GF-D8 (cell line): ENCODE measurements at places on chromosomes 13 and 19.

- peak; percentile 40 for DNase-seq
Measured at GRCh38 chr13:110714797-110715394, 1.4 kb downstream of the ING1 start.

DNA sequence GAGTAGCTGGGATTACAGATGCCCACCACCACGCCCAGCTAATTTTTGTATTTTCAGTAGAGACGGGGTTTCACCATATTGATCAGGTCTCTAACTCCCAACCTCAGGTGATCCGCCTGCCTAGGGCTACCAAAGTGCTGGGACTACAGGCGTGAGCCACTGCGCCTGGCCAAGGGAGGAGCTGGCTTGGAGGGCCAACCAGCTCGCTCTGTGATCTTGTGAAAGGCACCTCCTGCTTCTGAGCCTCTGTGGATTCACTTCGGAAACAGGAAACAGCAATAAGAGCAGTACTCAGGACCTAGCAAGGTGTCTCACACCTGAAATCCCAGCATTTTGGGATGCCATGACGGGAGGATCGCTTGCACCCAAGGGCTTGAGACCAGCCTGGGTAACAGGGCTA, 2.0 kb upstream of the ELL start:
- no peak for DNase-seq

- no peak for DNase-seq
Measured at GRCh38 chr13:33004511-33004910, 11.7 kb upstream of the KL start.

DNA sequence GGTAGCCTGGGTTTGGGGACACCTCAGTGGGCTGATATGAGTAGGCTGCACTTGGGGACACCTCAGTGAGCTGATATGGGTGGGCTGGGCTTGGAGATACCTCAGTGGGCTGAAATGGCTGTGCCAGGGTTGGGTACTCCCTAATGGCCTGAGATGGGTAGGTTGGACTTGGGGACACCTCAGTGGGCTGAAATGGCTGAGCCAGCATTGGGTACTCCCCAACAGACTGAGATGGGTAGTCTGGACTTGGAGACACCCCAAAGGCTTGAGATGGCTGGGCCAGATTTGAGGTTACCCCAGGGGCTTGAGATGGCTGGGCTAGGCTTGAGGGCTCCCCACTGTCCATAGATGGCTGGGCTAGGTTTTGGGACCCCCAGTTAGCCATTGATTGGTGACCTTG, 12.1 kb downstream of the IQCN start:
- DNase-seq, result no peak

- DNase-seq, result peak; percentile 35
Measured at GRCh38 chr19:821825-822503, at the start of gene PLPPR3. Gene PLPPR3, minus strand, starts transcription at chr19:821955. Its CDS starts 396 bp downstream, at chr19:821559.

DNA sequence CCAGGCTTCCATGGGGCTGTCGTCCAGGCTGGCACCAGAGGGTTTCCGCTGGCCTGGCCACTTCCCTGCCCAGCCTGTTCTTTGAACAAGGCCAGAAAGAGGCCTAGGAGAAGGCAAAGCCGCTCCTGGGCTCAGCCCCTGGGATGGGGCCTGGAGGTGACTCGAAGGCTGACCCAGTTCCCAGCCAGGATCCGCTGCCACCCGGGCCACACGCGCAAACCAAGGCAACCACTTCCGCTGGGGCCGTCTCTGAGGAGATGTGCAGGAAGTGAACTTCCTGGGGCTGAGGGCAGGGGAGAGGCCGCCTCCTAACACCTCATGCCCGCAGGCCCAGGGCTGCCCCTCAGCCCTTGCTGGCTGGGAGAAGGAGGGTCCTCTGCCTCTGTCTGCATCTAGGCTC, 15.2 kb downstream of the PLEKHF1 start:
- peak; percentile 69 for DNase-seq

DNA sequence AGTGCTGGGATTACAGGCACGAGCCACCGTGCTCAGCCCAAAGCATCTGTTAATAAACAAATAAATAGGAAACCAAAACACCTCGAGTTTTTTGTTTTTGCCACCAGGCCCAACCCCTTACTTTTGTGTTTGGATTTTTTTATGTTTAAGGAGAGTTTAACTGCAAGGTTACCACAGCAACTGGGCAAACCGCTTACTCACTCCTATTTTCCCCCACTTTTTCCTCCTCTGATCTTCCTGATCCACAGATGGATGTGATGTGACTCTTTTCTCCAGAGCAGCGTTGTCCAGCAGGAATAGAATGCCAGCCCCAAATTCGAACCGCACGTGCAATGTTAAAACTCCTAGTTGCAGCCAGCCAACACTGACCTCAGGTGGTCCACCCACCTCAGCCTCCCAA, 2.1 kb upstream of the PNMA8B start:
- DNase-seq, result no peak

DNA sequence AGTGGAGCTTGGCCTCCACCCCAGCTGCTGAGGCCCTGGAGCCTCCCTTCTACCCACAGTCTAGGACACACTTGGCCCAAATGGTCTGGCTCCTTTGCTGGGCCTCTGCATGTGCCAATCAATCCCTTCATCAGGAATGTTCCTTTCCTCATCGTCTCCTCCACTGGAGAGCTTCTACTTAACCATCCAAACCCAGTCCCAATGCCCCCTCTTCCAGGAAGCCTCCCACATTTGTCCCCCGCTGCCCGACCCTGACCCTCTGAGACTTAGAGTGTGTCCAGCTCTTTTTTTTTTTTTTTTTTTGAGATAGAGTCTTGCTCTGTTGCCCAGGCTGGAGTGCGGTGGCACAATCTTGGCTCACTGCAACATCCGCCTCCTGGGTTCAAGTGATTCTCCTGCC, 2.5 kb downstream of the DUS3L start:
- DNase-seq, result no peak

GRCh38 chr13:32047088-32047487, 15.5 kb downstream of the FRY start:
- no peak for DNase-seq

DNA sequence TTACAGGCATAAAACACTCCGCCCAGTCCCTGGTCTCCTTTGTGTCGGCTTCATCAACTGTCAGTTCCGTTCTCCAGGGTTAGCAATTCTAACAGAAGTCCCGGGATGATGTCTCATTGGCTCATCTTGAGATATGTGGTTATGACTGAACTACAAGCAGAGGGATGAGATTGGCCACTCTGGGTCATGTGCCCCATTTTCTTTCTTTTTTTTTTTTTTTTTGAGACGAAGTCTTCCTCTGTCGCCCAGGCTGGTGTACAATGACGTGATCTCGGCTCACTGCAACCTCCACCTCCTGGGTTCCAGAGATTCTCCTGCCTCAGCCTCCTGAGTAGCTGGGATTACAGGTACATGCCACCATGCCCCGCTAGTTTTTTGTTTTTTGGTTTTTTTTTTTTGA, 95.4 kb upstream of the MRI1 start:
- DNase-seq, result no peak

DNA sequence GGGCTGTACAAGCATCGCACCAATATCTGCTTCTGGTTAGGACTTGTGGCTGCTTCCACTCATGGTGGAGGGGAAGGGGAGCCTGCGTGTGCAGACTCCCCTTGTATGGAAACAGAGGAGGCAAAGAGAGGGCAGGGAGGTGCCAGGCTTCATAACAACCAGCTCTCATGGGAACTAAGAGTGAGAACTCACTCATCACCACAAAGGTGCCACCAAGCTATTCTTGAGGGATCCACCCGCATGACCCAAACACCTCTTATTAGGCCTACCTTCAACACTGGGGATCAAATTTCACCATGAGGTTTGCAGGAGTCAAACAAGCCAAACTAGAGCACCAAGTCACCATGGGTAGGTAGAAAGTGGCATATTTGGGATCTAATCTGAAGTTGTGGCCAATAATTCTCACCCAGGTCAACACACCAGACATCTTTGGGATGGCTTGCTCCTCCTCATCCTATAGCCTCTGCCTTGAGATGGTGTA, 46.4 kb downstream of the RUBCNL start:
- no peak for DNase-seq

GRCh38 chr13:36752673-36753072, 66.3 kb upstream of the RFXAP start:
- DNase-seq, result no peak

DNA sequence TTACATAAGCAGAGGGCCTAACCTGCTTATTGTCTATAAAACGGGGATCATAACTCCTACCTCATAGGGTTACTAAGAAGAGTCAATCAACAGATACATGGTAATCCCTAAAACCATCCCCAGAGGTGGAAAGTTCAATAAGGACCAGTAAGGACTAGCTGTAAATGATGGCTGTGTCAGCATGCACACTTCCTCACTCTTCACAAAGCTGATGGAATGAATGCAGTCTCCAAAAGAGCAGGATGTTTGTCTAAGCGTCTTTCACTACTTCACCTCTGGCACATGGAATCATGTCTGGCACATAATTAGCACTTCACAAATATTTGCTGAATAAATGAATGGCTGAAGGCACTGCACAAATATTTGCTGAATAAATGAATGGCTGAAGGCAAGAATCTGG, 134.2 kb downstream of the MIPEP start:
- DNase-seq, result no peak

- no peak for DNase-seq
Measured at GRCh38 chr13:88246239-88246638, 575.1 kb downstream of the SLITRK5 start.

DNA sequence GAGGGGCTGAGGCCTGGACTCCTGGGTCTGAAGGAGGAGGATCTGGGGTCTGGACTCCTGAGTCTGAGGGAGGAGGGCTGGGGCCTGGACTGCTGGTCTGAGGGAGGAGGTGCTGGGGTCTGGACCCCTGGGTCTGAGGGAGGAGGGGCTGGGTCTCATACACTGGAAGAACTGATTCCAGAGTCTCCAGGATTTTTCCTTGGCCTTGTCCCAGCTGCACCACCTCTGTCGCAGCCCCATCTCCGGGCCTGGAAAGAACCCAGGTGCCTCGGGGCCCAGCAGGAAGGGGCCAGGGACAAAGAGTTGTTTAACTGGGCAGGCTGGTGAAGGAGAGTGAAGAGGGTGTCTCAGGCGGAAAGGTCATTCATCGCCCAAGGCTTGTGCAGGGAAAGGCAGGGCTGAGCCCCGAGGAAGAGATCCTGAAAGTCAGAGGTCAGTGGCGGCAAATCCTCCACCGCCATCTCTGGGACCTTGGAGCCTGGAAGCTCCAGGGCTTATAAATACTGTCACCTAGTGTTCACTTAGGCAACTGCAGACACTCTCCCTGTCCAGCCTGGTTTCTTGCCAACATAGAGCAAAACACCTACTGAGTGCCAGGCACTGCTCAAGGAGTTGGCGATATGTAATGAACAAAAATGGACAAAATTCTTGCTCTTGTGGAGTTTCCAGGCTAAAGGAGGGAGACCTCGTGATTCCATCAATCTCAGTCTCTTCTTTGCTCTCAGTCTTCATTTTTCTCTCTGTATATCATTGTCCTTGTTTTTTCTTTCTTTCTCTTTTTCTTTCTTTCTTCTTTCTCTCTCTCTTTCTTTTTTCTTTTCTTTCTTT, 4.4 kb upstream of the KCNN4 start:
- DNase-seq, result peak; percentile 42

- DNase-seq, result no peak
Measured at GRCh38 chr13:112991609-112992008, 22.6 kb downstream of the MCF2L start.

DNA sequence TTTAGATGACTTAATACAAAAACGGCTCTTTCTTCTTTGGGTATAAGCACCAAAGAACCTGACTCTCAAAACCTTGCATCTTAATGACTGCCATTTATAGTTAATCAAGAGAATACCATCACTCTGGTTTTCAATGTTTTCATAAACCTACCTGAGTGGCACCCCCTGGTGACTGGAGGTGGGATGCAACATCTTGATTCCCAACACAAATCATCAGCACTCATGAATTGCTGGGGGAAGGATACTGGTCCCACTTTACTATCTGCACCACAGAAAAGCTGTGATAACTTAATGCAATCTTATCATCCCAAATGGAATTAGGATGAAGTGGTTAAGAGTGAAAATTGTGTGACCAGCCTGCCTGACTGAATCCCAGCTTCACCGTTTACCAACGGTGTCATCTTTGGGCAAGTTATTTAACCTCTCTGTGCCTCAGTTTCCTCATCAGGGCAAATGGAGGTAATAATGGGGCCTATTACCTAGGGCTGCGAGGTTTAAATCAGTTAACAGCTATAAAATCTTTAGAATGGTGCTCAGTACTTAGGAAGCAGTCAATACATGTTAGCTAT, 366.4 kb downstream of the KLF12 start:
- DNase-seq, result no peak

DNA sequence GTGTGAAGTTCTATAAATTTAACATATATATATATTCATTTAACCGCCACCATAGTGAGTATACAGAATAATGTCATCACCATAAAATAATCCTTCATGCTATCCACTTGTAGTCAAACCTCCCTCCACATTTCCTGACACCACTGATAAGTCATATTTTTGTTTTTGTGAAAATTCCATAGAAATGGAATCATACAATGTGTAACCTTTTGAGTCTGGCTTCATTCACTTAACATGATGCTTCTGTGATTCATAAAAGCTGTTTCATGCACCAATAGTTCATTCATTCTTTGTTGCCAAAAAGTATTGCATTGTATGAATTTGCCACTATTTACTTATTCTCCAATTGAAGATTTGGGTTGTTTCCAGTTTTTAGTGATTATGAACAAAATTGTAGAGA, 497.5 kb upstream of the PCDH20 start:
- DNase-seq, result no peak

DNA sequence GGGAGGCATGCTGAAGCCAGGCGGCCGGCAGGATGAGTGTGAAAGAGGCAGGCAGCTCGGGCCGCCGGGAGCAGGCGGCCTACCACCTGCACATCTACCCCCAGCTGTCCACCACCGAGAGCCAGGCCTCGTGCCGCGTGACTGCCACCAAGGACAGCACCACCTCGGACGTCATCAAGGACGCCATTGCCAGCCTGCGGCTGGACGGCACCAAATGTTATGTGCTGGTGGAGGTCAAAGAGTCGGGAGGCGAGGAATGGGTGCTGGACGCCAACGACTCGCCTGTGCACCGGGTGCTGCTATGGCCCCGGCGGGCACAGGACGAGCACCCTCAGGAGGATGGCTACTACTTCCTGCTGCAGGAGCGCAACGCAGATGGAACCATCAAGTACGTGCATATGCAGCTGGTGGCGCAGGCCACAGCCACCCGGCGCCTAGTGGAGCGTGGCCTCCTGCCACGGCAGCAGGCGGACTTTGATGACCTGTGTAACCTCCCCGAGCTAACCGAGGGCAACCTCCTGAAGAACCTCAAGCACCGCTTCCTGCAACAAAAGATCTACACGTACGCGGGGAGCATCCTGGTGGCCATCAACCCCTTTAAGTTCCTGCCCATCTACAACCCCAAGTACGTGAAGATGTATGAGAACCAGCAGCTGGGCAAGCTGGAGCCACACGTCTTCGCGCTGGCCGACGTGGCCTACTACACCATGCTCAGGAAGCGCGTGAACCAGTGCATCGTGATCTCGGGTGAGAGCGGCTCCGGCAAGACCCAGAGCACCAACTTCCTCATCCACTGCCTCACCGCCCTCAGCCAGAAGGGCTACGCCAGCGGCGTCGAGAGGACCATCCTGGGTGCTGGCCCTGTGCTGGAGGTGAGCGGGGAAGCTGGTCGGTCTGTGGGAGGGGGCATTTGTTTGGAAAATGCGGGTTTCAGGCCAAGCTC, 26.4 kb downstream of the MYO9B start:
- DNase-seq, result no peak
